ENCODE measurements at places on chromosomes 6 and 20.

- DNase-seq, result no peak
These were observed 210.4 kb upstream of the RNF24 start for GRCh38 chr20:4225745-4226144.

DNA sequence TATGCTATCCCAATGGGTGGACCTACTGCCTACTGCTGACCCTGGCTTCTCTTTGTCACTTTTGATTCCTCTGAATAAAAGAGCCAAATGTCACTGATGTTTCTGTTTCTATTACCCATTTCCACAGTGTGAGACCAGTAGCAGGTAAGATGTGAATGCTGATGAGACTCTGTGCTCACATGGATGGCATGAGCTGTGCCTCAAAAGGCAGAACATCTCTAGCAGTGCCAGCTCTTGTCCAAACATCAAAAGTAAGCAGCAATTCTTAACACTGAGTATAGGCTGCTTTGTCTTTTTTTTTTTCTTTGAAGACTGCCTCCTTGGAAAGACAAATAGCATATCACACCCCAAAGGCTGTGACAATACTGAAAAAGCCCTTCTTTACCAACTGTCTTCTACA, 459.2 kb upstream of the RUNX2 start:
- no peak for DNase-seq

DNA sequence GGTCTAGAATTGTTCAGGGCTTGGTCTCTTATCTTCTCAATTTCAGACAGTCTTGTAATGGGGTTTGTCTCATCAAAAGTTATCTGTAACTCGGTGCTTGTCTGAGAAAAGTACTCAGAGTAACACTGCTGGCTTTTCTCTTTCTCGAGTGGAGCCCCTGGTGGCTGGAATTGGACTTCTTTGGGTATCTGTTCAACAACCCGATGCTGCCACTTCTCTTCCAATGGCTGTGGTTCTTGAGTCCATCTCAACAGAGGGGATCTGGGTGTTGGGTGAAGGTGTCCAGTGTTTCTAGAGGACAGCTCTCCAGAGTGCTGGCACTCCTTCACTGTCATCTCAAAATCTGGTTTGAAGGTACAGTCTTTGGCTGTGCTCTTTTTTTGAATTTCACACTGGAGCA, 24.6 kb downstream of the DST start:
- DNase-seq, result no peak

DNA sequence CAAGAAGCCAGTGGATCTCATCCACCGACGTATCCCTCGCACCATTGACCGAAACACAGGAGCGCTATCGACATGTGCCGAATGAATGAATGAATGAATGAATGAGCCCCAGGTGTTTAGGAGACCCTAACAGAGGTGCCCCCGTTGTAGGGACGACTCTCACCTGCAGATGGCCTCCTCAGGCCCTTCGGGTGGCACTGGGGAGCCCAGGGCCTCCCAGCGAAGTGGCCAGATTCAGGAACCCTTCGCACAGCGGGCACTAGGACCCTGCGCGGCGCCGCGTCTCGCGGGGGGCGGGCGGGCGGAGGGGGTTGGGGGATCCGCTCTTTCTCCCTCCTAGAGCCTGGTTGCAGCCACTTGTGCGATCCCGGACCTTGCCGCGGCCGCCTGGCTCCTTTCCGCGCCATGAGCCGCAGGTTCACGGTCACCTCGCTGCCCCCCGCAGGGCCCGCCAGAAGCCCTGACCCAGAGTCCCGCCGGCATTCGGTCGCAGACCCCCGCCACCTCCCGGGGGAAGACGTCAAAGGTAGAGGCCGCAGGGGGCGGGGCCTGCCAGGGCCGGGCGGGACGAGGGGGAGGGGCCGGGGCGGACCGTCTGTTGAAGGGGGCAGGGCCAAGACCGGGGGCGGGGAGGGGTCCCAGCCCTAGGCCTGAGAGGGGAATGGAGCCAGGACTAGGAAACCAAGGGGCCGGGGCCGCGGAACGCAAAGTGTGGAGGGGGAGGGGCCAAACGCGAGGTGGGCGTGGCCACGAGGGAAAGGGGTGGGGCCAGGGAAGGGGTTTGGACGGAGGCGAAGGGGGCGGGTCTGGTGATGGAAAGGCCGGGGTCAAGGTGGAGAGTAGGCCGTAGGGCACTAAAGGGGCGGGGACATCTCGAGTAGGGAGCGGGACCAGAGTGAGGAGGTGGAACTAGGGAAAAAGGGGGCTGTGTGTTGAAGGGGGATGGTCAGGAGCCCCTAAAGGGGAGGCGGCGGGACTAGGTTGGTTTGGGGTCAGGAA, 7.4 kb upstream of the SLC12A5 start:
- peak; percentile 54 for DNase-seq

DNA sequence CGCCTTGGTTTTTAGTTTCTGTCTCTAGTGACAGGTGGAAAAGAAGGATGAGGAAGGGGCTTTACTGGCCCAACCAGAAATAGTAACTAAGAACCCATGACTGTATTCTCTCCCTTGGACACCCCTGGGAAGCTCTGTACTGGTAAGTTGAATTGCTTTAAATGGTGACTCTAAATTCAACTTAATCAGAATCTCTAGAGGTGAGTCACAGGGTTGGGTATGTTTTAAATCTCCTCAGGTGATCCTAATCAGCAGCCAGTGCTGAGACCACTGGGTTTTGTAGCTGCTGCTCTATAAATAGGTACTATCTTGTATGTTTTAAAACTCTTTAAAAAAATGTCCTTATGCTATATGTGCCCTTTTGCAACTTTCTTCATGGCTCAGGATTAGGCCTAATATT, 314.0 kb upstream of the ECI2 start:
- DNase-seq, result no peak

DNA sequence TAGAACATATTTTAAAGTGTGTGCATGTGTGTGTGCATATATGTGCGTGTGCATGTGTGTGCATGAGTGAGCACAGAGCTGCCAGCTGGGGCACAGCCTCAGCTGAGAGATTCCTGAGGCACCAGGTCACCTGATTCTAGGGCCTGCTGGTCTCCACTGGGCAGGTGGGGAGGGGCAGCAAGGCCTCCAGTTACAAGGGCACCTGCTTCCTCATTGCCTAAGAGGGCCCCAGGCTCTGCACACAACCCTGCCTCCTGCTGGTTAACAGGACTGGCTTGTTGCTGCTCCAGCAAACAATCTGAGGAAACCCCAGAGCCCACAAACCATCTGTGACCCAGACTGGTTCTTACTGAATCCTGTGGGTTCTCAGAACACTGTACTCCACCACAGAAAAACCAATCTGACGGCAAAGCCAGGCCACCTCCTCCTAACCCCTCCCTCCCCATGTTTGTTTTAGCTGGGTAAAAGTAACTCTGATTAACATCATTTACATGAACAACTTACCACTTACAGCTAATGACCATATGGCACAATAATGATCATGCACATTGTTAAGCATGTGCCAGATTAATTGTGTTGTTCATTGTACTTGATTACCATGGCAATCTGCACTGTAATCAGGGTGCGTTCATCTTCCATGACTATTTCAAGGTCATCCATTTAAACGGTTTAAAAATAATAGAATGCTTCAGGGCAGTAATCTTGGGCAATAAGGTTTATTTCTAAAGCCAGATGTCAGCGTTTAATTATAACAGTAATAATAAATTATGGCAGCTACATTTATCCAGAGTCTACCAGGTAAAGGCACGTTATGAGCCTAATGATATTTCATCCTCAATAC, 23.1 kb upstream of the UBE2J1 start:
- peak; percentile 74 for DNase-seq

DNA sequence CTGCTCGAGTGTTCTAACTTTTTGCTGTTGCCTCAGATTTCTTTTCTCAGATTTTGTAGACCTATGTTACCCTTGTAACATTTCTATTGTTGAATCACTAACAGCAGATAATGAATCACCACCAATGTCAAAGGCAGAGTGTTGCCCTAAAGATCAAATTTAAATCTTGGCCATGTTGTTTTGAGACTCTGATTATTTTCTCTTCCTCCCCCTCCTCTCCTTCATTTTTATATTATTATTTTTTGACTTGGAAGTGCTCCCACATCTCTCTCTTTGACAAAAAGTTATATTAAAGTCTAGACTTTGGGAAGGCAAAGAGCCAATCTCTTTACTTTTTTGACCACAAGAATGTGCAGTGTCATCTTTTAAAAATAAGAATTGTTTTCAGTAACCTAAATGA, 422.7 kb downstream of the NKAIN2 start:
- DNase-seq, result no peak

DNA sequence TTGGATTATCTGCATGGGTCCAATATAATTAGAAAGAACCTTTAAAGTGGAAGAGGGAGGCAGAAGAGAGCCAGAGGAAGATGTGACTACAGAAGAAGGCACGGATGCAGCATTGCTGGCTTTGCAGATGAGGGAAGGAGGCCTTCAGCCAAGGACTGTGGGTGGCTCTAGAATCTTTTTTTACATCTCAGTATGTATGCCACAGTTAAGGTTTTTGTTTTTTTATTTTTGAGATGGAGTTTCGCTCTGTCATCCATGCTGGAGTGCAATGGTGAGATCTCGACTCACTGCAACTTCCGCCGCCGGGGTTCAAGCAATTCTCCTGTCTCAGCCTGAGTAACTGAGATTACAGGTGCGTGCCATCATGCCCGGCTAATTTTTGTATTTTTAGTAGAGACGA, 49.3 kb downstream of the MCM8 start:
- DNase-seq, result no peak

DNA sequence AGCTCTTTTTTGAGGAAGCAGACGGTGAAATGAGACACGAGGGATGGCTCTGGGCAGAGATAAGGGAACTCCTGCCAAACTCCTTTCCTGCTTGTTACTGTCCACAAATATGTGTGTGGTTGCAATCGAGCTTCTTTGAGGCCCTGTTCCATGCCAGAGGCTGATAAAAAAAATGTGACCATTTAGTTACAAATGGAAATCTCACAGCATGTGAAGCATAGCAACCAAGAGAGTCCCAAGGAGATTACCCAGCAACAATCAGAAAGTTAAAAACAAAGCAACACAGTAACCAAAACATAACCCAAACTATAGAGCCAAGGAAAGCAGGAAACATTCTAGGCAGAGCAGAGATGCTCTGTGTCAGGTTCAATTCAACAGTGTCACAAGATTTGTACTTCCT, 35.4 kb upstream of the HMGN3 start:
- no peak for DNase-seq

- DNase-seq, result no peak
These were observed 4.2 kb upstream of the BMP6 start for GRCh38 chr6:7721649-7722048.

GRCh38 chr20:31698803-31699718, 23.6 kb downstream of the BCL2L1 start:
- DNase-seq, result no peak

DNA sequence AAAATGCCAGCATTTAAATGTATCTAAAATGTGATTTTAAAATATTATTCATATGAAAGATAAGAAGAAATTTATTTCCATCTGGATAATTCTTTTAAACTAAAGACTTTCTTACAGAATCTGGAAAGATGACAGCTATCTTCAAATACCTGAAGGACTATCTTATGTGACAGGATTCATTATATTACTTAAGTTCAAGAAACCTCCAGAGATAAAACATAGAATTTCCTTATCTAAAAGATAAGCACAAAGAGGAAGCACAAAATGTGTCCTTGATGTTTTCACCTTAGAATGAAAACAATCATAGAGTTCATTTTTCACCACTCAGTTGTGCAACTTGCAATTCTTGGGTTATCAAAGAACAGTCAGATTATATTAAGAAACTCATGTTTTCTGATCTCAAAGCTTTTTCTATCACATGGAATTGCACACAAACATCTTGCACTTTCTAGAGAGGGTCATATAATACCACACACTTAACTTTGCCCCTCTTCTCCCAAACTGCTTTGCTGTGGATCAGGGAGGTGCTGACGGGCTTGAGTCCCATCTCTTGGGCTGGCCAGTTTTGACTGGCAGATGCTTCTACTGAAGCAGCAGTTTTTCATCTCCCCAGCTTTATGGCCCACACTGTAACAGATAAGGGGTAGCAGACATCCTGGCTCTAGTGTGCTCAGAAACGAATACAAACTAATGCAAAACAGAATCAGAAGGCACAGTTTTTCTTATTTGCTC, 467.4 kb downstream of the CDC5L start:
- DNase-seq, result no peak

DNA sequence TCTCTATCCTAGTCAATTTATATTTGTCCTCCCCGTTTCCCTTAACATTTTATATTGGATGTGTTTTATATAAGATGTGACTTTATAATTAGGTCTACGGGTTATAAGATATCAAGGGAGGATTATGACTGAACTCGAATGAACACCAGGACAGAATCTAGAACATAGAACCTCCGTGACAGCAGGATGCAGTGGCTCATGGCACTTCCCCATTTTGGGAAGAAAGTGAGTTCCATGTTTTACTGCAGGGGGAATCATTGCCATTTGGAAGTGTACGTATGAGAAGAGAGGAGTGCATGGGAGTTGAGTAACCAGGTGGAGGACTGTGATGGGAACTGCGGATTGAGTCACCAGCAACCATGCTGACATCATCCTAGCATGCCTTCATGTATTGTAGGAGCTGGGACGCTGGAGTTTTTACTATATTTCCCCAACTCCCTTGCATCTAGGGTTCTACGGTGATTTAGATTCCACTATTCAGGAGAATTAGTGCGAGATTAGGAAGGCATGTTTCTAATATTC, 56.1 kb upstream of the FOXC1 start:
- DNase-seq, result no peak

GRCh38 chr6:28312939-28313338, 23.0 kb downstream of the ZSCAN31 start:
- no peak for DNase-seq

DNA sequence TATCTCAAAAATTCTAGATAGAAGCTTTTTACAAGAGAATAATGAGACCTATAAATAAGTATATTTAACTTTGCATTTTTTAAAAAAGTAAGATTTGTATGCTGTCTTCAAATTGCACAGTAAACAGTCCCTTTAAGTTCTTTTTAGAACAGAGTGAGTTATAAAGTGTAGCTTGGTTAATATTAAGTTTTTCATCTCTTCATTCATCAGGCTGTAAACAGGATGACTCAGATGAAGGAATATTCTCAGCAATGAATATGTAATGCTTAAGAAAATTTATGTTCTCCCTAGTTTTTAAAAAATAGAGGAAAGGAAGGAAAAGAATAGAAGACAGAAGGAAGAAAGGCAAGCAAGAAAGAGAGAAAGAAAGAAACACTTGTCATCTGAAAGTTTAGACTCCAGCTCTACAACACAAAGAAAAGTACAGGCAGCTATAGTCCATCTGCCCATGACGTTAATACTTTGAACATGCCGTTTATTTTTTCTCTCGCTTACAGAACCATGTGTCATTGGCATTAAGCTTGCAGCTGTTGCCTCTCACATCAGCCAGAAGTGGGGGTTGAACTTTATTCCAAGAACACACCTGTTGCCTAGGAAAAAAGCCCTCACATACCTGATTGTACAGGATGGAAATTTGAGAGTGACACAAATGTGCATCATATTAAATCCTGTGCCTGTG, 36.1 kb downstream of the CAP2 start:
- DNase-seq, result no peak

GRCh38 chr6:54776891-54777290, 69.7 kb upstream of the FAM83B start:
- no peak for DNase-seq

GRCh38 chr20:62020935-62021701, 44.6 kb downstream of the TAF4 start:
- no peak for DNase-seq

DNA sequence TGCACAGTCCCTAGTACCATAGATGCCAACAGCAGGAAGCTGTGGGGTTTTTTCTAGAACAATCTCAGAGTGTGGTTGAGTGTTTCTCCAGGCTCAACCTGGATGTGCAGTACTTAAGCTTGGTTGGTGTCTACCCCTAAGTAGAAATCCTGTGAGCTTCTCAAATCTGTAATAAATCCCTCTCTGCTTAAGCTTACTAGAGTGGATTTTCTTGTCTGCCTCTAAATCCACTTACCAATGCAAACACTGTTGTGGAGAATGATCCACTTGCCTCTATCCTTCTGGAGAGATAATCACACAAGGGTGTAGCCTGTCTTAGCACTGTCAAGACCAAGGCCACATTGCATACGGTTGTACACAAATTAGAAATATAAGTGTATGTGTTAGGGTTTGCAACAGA, 43.3 kb upstream of the CLIC5 start:
- no peak for DNase-seq
